ENCODE measurements at places on chromosomes 12 and 14.

DNA sequence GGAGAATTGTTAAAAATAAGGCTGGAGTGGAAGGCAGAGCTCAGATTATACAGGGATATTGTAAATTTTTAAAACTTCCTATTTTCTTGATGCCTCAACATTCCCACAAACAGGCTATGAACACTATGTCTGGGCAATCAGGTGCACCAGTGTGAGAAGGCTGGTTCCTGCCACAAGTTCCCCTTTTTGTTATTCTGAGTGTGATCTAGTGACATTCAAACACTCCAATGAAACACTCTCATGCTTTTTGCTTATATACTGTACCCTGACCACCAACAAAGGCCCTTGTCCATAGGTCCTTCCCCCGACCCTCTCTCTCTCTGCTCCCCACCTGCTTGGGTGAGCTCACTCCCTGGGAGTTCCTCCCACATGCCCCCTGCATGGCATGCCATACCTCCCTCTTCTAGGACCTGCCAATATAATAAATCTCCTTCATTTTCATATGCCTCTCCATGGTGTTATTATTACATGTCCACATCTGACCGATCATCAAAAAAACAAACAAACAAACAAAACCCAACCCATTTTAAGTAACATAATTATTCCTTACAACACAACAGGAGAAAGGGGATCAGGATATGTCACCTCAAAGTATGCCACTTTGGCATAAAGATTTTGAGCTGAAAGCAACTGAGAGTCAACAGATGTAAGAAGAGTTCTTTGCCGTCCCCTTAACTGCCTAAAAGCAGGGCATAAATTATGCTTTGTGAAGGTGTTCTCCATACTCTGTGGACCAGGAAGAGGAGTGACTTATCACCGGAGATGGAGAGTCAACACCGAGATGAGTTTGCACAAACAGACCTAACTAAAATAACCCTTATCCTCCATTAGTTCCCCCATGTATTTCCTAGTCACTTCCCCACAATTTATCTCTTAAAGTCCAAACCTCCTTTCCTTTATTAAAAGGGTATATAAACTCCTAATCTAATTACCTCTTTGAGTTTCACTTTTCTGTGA is 42.5 kb upstream of the CATSPERB start:
- DNase-seq = no peak

DNA sequence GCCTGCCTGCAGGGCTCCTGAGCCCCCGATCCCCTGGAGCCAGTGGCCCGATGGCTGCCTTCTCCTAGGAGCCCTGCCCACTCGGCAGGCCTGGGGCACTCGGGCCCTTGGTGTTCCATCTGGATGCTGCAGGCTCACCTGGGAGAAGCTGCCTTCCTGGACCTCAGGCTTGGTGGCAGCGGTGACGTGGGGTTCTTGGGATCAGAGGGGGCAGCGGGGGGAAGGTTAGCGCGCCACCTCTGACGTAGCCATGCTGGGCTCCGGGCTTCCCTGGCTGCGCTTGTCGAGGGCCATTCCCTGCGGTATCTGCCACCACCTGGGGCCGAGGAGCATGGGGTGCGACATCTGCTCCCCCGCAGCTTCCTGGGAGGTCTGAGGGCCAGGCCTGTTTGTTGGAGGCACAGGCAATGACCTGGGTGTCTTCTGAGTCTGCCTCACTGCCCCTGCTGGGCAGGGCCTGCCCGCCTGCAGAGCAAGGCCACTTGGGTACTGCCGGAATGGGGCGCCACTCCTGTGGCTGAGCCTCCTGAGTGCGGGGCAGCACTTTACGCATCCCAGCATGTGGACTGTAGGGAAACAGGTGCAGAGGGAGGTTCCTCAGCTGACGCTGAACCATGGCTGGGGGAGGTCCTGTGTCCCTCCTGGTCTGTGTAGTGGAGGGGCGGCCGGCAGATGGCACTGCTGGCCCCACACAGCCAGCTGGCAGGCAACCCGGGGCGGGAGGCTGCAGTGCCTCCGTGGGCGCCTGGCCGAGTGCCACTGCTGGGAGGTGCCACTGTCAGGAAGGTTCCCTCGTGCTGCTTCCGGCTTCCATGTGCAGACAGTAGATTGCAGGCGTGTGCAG is 20.3 kb downstream of the MTA1 start:
- DNase-seq = no peak

GRCh38 chr12:2980630-2981029 is 21.4 kb downstream of the TEAD4 start:
- DNase-seq = no peak

GRCh38 chr12:30211743-30212142 is 428.0 kb upstream of the TMTC1 start:
- DNase-seq = no peak

DNA sequence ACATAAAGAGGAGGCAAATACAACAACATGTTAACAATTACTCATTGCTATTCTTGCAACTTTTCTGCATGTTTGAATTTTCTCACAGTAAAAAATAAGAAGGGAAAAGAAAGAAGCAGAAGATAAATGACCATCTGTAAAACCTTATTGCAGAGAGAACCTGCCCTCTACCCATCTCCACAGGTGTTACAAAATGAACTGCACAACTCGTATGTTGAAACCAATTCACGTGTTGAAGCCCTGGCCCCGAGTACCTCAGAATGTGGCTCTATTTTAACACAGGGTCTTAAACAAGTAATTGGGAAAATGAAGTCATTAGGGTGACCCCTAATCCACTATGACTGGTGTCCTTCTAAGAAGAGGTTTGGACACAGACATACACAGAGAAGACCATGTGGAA is 39.5 kb downstream of the FOXN3 start:
- DNase-seq = no peak

GRCh38 chr12:79644274-79645234 is 46.2 kb downstream of the PAWR start:
- DNase-seq = no peak

DNA sequence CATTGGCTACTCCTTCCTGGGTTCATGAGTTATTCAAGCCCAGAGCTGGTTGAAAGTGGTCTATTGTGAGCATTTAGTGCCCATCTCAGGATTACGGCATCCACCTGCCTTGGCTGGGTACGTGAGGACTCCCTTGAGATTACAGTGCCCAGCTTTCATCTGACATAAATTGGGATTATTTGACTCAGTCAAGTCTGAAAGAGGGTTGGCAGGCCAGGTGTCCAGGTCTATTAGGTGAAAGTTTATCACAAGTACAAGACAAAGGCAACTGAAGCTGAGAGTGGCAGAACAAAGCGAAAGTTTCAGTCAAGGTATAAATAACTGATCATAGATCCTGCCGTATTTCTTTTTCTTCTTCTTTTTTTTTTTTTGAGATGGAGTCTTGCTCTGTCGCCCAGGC is 84.6 kb upstream of the ATF7IP start:
- no peak for DNase-seq

DNA sequence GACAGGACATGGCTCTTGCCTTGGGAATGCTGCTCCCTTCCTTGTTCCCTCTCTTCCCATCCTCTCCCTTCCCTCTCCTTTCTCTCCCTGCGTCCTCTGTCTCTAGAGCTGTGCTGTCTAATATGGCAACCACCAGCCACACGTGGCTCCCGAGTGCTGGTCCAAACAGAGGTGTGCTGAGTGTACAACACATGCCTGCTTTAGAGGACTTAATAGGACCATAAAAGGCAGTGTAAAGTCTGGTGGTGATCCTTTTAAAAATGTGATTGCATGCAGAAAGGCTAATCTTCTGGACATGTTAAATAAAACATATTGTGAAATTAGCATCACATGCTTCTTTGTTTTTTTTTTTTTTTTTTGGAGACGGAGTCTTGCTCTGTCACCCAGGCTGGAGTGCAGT is 87.2 kb downstream of the ESRRB start:
- no peak for DNase-seq

DNA sequence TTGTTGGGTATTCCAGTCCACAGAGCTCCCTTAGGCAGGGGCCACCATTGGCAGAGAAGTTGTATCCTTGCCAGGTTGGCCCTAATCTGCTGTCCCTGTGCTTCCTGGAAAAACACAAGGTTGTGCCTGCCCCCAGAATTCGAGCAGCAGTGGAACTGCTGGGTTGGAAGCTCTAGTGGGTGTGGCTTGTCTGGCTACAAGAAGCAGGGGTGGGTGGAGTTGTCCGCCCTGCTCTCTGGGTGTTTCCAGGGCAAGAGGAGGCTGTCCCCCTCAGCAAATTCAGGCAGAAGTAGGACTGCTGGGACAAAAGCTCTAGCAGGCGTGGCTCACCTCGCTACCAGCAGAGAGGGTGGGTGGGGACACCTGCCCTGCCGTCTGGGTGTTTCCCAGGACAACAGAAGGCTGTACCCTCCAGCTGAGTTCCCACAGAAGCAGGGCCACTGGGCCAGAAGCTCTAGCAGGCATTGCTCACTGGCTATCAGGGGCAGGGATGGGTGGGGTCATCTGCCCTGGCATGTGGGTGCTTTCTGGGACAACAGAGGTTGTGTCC is 72.8 kb upstream of the NPAS3 start:
- DNase-seq = no peak

DNA sequence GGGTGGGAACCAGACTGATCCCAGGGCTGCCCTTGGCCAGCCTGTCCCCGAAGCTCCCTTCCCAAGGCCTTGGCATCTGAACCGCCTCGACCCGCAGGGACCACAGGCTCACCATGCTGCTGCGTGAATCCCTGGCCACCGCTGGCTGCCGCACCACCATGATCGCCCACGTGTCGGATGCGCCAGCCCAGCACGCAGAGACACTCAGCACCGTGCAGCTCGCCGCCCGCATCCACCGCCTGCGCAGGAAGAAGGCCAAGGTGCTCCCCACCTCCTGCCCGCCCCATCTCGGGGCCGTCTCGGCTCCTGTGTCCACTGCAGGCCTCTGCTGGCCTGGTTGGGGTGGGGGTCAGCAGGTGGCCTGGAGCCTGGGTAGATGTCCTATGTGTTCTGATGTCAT is 35.7 kb downstream of the KIF26A start:
- no peak for DNase-seq

- no peak for DNase-seq
Observed at GRCh38 chr12:121741743-121742142, 29.2 kb downstream of the TMEM120B start.
